ENCODE measurements at places on chromosomes 2 and 18.

GRCh38 chr2:29449499-29449898 lies 334.3 kb downstream of the CLIP4 start:
- no peak for DNase-seq

DNA sequence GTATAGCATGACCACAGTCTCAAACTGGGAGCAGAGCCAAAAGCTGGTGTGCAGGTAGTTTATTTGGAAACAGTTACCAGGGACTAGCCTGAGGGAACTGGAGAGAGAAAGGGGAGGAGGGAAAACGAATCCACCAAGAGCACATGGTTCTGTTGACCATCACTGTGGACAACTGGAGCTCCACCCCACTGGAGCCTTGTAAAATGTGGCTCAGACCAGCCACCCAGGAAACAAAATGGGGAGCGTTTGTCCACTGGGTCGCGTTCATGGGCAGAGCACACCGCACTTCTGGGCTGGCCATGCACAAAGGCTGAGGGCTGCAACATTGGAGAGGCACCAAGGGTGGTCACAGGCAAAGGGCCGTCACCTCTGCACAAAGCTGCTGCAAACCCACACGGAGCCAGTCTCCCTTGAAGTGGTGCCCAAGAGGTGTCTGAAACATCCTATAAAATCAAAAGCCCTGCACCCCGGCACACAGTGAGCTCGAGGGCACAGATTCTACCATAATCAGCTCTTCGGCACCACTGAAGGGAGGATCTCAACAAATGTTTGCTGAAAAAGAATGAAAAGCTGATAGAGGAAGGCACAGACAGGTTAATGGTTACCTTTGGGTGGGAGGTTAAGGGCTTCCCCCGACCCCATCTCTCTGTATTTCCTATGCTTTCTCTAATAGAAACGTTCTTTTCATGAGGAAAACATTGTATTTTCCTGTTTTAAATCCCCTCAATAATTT lies 192.9 kb downstream of the INHBB start:
- no peak for DNase-seq

DNA sequence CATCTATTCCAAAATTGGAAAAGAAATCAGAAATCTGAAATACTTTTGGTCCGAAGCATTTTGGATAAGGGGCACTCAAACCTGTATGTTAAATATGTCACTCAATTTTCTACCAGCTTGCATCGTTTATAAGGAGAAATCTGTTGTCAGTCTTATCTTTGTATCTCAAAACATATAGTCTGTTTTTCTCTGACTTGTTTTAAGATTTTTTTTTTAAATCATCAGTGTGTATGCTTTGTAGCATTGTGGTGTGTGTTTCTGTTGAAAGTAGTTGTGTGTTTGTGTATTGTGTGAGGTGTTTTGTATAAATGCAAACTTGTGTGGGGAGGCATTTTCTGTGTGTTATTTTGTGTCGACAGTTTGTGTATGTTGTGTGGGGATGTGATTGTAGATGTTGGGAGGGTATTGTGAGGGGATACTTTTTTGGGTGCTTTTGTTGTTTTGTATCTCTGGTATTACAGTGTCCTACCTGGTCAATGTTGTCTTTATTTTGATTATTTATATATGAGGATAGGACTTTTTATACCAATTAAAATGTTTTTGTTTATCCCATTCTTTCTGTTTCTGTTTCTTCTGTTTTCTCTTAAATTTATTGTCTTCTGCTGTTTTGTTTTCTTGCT lies 30.9 kb downstream of the SMCHD1 start:
- DNase-seq: no peak

- DNase-seq: no peak
Observed at GRCh38 chr18:57040175-57040574, 106.7 kb upstream of the BOD1L2 start.

- no peak for DNase-seq
Observed at GRCh38 chr2:151205571-151205970, 56.1 kb downstream of the RBM43 start.

- no peak for DNase-seq
Observed at GRCh38 chr2:181554061-181554830, 97.1 kb downstream of the ITGA4 start.

GRCh38 chr2:102508863-102509262 lies 35.8 kb downstream of the SLC9A4 start:
- DNase-seq: no peak

DNA sequence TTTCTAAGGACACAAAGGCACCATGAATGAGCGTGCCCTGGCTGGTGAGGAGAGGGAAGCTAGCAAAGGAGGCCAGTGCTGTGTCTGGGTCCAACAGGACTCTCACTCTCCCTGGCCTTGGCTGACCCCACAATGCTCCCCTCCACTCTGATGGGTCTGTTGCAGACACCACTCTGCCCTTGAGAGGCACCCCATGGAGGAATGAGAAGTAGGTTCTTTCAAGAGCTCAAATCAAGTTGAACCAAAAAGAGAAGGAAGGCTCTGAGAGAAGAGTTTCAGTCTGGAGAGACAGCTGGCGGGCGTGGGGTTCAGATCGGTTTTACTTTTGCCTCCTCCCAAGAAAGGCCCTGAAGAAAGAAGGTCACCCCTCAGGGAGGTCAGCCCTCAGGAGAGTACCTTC lies 18.4 kb downstream of the TMEM247 start:
- DNase-seq: no peak

DNA sequence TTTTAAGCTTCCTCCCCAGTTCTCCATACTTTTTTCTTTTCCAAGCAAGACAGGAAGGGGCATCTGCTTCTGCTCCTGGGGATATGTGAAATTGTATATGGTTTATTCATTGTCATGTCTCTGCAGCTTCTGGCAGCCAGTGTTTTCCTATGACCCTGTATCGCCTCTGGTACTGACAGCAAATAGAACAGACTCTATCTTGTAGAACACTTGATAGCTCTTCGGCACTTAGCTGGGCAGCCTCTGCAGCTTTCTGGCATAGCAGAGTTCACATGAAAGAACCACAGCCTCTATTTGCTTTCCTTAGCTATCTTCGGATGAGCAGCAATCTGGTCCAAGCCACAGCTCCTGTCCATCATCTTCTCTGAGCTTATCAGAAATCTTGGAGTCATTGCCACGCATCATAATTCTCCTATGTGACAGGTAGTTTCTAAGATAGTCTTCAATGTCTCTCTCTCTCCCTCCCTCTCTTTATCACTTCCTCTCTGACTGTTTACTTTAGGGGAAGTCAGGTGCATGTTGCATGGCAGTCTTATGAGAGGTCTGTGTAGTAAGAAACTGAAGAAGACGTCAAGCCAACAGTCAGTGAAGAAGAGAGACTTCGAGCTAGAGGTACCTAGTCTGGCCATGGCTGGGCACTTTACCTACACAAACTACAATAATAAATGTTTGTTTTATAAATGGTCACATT lies 627.7 kb upstream of the CDH2 start:
- no peak for DNase-seq

Data from stimulated activated CD8-positive, alpha-beta memory T cell treated with anti-CD3 and anti-CD28 coated beads, Interleukin-15, amount 100 ng/mL, for 4 hours (primary cell).